ENCODE measurements at places on chromosomes 2 and 18.

DNA sequence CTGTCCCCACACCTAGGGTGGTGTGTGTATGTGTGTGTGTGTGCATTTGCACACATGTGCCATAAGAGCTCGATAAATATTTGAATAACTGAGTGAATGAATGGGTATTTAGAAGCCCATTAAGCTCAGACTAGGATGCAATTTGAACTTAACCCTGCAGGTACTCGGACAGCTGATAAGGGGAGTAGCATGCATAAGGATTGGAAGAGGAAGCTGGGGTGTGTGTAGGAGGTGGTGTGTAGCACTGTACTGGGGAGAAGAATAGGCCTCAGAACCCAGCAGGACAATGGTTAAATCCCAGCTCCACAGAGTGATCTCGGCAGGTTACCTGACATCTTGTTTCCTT, 1.8 kb upstream of the KCNF1 start:
- DNase-seq, result no peak

DNA sequence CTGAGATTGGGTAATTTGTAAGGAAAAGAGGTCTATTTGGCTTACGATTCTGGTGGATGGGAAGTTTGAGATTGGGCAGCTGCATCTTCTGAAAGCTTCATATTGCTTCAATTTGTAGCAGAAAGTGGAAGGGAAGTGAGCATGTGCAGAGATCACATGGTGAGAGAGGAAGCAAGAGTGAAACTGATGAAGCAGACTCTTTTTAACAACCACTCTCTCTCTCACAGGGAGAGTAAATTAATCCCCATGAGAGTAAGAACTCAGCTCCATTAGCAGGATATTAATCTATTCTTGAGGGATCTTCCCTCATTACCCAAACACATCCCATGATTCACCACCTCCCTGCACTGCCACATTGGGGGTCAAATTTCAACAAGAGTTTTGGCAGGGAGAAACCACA, 298.5 kb upstream of the CELF4 start:
- peak; percentile 4 for DNase-seq

DNA sequence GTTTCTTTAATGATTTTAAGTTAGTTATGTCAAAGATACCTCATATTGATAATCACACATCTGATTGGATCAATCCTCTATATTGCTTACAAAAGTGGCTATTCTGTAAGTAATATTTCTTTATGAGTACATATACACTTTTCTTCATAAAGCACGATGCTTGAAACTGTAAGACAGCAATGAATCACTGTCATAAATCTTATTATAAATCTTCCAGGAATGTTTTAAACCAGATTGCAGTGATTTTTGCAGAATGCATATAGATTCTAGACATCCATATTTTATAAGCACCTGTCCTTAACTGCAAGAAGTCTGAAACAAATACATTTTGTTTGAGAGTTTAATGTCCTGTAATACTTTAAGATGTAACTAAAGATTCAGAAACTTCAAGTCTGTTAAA, 367.0 kb upstream of the FANCL start:
- DNase-seq, result no peak

DNA sequence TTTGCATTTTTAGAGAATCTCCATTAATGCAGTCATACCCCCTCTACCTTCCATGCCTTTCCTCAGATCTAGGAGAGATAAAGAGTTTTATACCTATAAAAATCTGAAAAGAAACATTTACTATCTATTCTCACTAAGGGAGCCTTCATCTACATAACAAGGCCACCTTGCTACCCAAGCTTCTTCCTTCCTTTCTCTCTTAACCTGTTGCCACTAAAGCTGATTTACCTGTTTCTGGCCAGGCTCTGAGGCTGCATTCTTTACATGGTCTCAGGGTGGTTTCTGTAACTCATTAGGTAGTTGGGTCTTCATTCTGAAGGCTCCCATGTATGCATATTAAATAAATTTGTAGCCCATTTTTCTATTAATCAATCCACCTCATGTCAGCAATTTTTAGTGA, 391.6 kb downstream of the DLGAP1 start:
- no peak for DNase-seq

- no peak for DNase-seq
Measured at GRCh38 chr2:231904161-231904611, 22.0 kb downstream of the NPPC start.
